ENCODE measurements at places on chromosomes 2 and 18.

DNA sequence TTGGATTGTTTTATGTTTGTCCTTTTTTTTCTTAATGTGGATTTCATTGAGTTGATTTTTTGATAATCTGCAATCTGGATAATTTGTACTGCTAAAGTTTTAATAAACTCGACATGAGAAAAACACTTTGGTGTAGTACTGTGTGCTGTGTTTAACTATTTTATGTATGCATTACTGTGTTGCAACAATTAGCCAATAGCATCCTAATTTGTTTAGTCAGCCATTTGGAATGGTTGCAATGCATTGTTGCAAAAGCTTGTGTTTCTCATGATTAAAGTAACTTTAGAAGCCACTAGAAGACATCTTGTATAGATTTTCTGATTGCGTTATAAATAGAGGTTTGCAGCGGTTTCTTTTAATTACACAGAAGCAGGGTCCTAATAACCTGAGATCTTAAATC lies 53.5 kb downstream of the PPIG start:
- DNase-seq: no peak

DNA sequence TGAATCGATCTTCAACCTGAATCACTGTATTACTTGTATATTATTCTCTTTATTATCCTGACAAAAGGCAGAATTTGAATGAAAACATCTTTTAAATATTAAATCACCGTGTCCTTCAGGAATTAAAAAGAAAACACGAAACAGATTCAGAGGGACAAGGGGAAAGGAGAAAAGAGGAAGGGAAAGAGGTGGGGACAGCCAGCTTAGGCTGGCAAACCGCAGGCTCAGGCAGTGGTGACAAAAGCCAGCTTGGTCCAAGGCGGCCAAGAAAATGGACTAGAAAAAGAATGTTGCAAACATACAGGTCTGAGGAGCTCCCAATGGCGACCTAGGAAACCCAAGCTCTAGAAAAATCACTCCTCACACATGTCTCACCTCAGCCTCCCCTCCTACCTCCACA lies 6.8 kb downstream of the B4GALT6 start:
- no peak for DNase-seq

GRCh38 chr2:192044496-192044895 lies 150.2 kb downstream of the TMEFF2 start:
- no peak for DNase-seq

- no peak for DNase-seq
Observed at GRCh38 chr2:33528441-33528950, 52.0 kb downstream of the RASGRP3 start.

- no peak for DNase-seq
Observed at GRCh38 chr18:55893948-55894347, 306.0 kb upstream of the TCF4 start.

DNA sequence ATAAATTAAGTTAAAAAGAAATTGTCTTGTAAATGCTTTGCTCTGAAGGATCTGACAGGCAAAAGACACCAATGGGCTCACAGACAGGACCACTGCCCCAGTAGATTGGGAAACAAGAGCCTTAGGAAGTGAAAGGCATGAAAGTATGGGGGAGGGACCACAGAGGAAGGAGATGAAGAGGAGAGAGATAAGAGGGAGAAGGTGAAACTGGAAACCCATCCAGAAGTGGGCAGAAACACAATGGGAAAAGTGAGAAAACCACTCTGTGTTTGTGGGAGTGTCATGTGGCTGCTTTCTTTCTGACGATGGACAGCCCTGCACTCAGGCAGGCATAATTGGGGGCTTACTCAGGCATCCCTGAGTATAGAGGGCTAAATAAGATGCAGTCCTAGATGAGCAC lies 101.5 kb upstream of the STON1 start:
- DNase-seq: no peak

Measured in NCI-H1417 treated with DMSO at 0.1 percent for 48 hours (cell line).